ENCODE measurements at places on chromosomes 2 and 18.

DNA sequence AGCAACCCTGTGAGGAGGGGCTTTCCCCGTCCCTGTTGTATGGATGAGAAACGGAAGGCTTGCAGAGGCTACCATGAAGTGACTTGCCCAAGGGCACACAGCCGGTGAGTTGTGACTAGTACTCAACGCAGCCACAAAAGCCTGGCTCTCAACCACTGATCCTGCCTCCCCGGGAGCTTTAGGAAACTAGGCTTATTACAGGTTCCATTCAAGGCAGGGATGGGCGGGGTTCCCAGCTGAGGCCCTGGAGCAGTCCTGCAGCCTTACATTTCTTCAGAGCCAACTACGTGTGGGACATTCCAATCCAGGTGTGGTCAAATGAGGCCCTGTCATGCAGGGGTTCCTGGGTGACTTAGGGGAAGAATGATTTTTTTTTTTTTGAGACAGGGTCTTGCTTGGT, 59.6 kb downstream of the MEX3C start:
- no peak for DNase-seq

DNA sequence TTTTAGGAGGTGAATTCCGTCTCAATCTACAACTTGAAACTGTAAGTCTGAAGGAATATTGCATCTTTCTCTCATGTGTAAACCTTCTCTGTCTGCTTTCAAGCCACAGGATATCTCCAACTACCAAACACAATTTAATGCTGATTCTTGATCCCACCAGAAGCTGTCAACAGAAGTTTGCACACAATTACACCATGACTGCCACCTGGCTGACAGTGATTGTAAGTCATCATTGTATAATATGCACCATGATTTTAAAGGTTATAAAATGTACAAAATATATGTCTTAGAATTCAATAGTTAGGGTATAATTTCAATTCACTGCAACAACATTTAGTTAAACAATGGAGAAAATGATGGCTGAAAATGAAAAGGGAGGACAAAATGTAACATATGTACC, 18.4 kb downstream of the PREPL start:
- DNase-seq: no peak

GRCh38 chr2:102438578-102438977, 15.6 kb downstream of the IL18RAP start:
- no peak for DNase-seq

DNA sequence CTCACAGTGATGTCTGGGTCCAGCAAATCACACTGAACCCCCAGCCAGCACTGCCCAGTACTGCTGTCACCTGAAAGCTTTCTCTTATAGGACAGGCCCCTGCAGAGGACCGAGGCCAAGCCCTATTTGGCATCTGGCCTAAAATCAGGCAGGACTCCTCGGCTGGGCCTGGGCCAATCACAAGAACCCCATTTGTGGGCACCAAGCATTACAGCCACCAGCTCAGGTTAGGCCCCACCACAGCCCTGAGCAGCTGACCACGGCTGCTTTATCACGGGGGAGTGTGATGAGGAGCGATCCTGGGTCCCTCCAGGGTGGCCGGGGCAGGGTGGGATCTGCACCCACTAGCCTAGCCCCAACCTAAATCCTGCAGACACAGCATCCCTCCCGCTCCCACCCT, 8.2 kb downstream of the BIN1 start:
- DNase-seq: no peak

- no peak for DNase-seq
Observed at GRCh38 chr18:13627639-13628038, 98.7 kb downstream of the FAM210A start.

GRCh38 chr2:194327196-194327888, 1329.7 kb upstream of the SLC39A10 start:
- no peak for DNase-seq

GRCh38 chr2:54550547-54550946, 94.4 kb downstream of the SPTBN1 start:
- DNase-seq: no peak

DNA sequence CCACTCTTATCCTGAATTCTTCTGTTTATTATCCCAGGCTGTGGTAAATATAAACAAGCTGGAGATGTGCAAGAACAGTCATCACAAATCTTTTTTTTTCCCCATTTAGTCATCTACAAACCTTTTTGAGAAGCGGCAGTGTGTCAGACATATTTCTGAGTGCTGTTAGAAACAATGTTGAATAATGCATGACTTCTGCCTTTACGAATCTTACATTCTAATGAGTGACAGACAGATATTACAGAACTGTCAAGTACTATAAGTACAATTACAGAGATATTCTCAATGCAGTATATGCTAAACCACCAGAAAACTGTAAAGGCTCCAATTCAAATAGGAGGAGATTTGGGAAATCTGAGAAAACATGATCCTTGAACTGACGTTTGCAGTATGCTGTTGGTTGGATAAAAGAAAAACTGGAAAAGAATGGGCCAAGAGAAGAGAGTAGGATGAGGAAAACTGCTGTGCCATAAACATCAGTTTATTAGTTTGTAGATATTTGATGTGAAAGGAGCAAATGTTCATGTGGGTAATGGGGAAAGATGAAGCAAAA, 379.5 kb upstream of the SLC8A1 start:
- no peak for DNase-seq

DNA sequence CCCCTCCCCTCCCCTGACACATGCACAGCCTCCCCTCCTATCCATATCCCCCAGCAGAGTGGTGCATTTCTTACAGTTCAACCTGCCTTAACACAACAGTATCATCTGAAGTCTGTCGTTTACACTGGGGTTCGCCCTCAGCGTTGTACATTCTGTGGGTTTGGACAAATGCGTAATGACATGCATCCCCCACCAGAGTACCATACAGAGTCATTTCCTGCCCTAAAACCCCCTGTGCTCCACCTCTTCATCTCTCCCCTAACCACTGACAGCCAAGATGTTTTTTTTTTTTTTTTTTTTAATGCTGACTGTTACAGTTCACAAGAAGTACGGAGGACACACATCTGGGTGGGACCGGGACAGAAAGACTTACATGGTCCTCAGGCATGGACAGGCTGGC, 22.6 kb downstream of the POMC start:
- DNase-seq: no peak

DNA sequence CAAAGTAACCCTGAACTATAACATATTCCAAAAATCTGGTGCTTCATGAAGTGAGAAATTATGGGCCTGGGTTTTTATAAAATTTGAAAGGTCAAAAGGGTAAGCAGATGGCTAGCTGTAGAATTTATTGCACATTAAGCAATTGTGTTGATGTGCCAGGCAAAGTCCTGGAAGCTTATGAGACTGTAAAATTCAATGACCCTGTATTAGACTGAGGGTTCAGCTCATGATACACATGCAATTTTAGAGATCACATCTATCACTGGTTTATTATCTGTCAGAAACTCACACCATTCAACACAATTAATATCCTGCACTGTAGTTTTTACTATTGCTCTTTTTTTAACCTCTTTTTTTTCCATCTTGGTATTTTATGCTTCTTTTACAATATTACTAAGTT, 1162.6 kb upstream of the SLC39A10 start:
- DNase-seq: no peak

DNA sequence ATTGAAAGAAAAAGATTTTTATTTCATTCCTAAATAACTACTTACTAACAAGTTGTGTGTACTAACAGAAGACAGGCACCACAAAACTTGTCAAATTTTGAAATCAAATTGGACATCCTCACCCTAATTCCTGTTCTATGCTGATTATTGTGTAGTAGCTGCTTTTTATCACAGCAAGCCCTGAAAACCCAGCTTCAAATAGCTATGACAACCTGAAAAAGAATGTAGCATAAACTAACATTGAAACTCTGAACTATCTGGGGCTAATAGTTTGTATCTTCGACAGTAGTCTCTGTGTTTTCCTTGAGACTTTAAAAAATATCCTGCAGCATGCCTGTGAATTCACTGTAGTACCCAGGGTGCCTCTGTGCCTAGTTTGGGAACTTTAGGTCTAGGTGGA, 122.6 kb downstream of the WDPCP start:
- DNase-seq: no peak

DNA sequence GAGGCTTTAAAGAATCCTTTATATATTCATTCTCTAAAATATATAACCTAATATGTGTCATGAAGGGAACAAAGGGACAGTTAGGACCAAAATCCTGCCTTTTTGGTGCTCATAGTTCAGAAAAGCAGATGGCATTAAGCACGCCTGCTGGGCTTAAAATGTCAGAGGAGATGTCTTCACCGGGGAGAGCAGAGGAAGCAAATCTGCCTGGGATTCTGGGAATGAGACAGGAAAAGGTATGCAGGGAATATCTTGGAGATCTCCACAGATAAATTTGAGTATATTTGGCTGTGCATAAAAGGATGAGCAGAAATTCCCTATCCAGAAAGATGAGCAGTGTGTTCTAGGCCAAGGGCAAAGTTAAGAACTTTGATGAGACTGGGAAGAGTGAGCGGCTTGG, 45.5 kb downstream of the FSHR start:
- DNase-seq: no peak

DNA sequence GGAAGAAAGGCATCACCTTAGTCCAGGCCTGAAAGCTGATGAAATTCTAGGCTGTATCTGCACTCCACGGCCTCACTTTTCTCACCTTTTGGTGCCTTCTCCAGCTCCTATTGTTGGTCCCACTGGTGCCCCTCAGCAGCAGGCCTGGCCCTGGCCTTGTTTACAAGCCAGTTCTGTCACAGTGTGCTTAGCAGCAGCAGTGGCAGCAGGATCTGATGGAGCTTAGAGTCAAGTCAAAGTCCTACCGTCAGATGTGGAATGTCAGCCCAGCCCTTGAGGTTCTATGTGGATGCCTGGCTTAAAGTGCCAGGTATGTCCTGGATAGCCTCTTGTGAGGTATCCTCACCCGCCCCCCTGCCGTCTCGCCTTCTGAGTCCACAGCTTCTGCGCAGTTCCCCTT, 281.3 kb downstream of the SUCLG1 start:
- no peak for DNase-seq

- no peak for DNase-seq
Observed at GRCh38 chr2:21043744-21044532, at the start of gene APOB. Gene APOB, minus strand, starts transcription at chr2:21044073. Its CDS starts 128 bp downstream, at chr2:21043945.

All from stimulated activated CD4-positive, alpha-beta T cell treated with anti-CD3 and anti-CD28 coated beads, Interleukin-1b, Interleukin-23, amount 100 ng/mL, for 4 hours (primary cell).